A549 treated with ZK216348 at 1 μM for 4 hours (cell line): ENCODE measurements at places on chromosomes 1 and 21. TPM values are rescaled to one million over a fixed set of nuclear protein-coding genes. Genes with fewer than 3 reads are reported as not detected.

Gene FMO5
- 0.08 to 0.68 TPM (median 0.38 TPM) in 5 replicates for total RNA-seq

Gene KRTAP19-5
- not detected in 5 replicates for total RNA-seq

Gene TNNI3K
- total RNA-seq = not detected in 5 replicates

Gene PCP4L1
- 0.11 TPM in 1 of 5 replicates, not detected in the others for total RNA-seq

Gene HPCAL4
- total RNA-seq = 0.19 to 0.36 TPM (median 0.26 TPM) in 5 replicates

Gene ZNF695
- 2.1 to 3.4 TPM (median 2.7 TPM) in 5 replicates for total RNA-seq

Gene AIM2
- not detected in 5 replicates for total RNA-seq

Gene ITLN1
- not detected in 5 replicates for total RNA-seq

Gene C1orf115
- 4.9 to 6.8 TPM (median 5.7 TPM) in 5 replicates for total RNA-seq

Gene HPDL
- total RNA-seq = 2.5 to 4.9 TPM (median 4.3 TPM) in 5 replicates

Gene HCRTR1
- total RNA-seq = not detected in 5 replicates

Gene CD84
- total RNA-seq = not detected in 5 replicates

Gene USH2A
- not detected in 5 replicates for total RNA-seq

Gene PTPN14
- total RNA-seq = 6.4 to 13.4 TPM (median 10.0 TPM) in 5 replicates

Gene DENND2D
- total RNA-seq = 1.6 to 2.2 TPM (median 1.7 TPM) in 5 replicates

Gene S100A12
- not detected in 5 replicates for total RNA-seq

Gene PLEKHG5
- total RNA-seq = 1.8 to 5.2 TPM (median 3.3 TPM) in 5 replicates

Gene VAMP3
- total RNA-seq = 60.2 to 80.2 TPM (median 69.6 TPM) in 5 replicates

Gene SDCCAG8
- total RNA-seq = 35.3 to 51.1 TPM (median 47.2 TPM) in 5 replicates

Gene TRAPPC3
- 62.4 to 92.6 TPM (median 81.1 TPM) in 5 replicates for total RNA-seq

Gene TMEM82
- total RNA-seq = not detected in 5 replicates

Gene RHEX
- not detected in 5 replicates for total RNA-seq

Gene RTCA
- total RNA-seq = 21.1 to 25.9 TPM (median 22.8 TPM) in 5 replicates

Gene DPT
- total RNA-seq = not detected in 5 replicates

Gene NTRK1
- total RNA-seq = 0.11 to 0.16 TPM (median 0.12 TPM) in 3 of 5 replicates, not detected in the others

Gene KCND3
- total RNA-seq = 0.04 TPM in 1 of 5 replicates, not detected in the others

Gene SLFNL1
- total RNA-seq = not detected in 5 replicates

Gene SLC9A1
- 13.8 to 15.5 TPM (median 14.8 TPM) in 5 replicates for total RNA-seq

Gene RRAGC
- 22.1 to 35.0 TPM (median 27.4 TPM) in 5 replicates for total RNA-seq

Gene OPTC
- total RNA-seq = not detected in 5 replicates

Gene SWT1
- 0.66 to 1.3 TPM (median 1.2 TPM) in 5 replicates for total RNA-seq

Gene CR1
- not detected in 5 replicates for total RNA-seq

Gene PTPRC
- total RNA-seq = not detected in 5 replicates

Gene C1orf53
- 2.6 to 8.5 TPM (median 6.6 TPM) in 5 replicates for total RNA-seq

Gene RNU1-2
- total RNA-seq = not detected in 5 replicates

Gene DNAJC28
- total RNA-seq = 0.17 to 0.54 TPM (median 0.27 TPM) in 5 replicates

Gene TSPEAR
- not detected in 5 replicates for total RNA-seq

Gene DSTYK
- total RNA-seq = 6.4 to 10.1 TPM (median 8.3 TPM) in 5 replicates

Gene AGBL4
- not detected in 5 replicates for total RNA-seq

Gene ELAPOR1
- 0.38 to 0.87 TPM (median 0.52 TPM) in 5 replicates for total RNA-seq

Gene OPRD1
- 0.02 to 0.08 TPM (median 0.03 TPM) in 5 replicates for total RNA-seq

Gene FCRL6
- total RNA-seq = not detected in 5 replicates

Gene PIGC
- total RNA-seq = 34.6 to 42.6 TPM (median 37.3 TPM) in 5 replicates

Gene RNASEL
- total RNA-seq = 1.3 to 2.4 TPM (median 2.2 TPM) in 5 replicates

Gene LAMC2
- total RNA-seq = 20.9 to 28.8 TPM (median 22.7 TPM) in 5 replicates

Gene CFAP141
- total RNA-seq = not detected in 5 replicates

Gene A3GALT2
- not detected in 5 replicates for total RNA-seq

Gene IQCC
- 1.6 to 2.7 TPM (median 2.1 TPM) in 5 replicates for total RNA-seq

Gene RAB25
- 0.29 to 0.62 TPM (median 0.38 TPM) in 3 of 5 replicates, not detected in the others for total RNA-seq

Gene NUF2
- total RNA-seq = 22.4 to 36.9 TPM (median 27.6 TPM) in 5 replicates

Gene HES5
- total RNA-seq = not detected in 5 replicates

Gene GPR37L1
- total RNA-seq = 0.13 to 0.18 TPM (median 0.15 TPM) in 5 replicates

Gene C1orf185
- total RNA-seq = not detected in 5 replicates

Gene ARTN
- total RNA-seq = 0.08 to 0.52 TPM (median 0.30 TPM) in 4 of 5 replicates, not detected in the other

Gene ACTL8
- 1.3 to 1.9 TPM (median 1.6 TPM) in 5 replicates for total RNA-seq

Gene DNAH14
- 10.9 to 22.4 TPM (median 16.4 TPM) in 5 replicates for total RNA-seq

Gene AGL
- total RNA-seq = 2.0 to 4.3 TPM (median 3.4 TPM) in 5 replicates
